ENCODE measurements at places on chromosomes 16 and 17.
A peak's percentile ranks its signal among the peaks of the same experiment; 100 is the strongest.

DNA sequence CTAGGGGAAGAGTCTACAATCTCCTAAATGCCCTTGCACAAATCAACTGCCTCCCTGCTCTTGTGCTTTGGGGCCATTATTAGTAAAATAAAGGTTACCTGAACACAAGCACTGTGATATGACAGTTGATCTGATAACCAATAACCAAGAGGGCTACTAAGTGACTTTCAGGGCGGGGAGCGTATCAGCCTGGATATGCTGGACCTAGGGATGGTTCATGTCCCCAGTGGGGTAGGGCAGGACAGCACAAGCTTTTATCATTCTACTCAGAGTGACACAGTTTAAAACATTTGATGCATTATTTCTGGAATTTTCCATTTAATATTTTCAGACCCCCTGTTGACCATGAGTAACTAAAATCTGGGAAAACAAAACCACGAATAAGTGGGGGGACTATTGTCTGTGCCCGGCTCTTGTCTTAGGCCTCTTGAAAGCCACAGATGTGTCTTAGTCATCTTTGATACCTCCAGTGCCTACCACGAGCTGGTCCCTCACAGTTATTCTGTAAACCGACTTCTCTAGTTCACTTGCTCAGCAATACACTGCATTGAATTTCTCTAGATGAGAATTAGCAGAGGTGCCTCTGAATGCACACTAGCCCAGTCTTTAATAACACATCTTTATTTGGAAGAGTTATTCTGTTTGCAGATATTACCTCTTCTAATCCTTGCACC, 94.6 kb upstream of the DHX40 start:
- no peak for DNase-seq

GRCh38 chr17:78133179-78133951, 2.8 kb downstream of the TMC8 start:
- DNase-seq, result peak; percentile 29

GRCh38 chr17:48048384-48049126, 396 bp downstream of the NFE2L1 start:
- DNase-seq, result peak; percentile 37

DNA sequence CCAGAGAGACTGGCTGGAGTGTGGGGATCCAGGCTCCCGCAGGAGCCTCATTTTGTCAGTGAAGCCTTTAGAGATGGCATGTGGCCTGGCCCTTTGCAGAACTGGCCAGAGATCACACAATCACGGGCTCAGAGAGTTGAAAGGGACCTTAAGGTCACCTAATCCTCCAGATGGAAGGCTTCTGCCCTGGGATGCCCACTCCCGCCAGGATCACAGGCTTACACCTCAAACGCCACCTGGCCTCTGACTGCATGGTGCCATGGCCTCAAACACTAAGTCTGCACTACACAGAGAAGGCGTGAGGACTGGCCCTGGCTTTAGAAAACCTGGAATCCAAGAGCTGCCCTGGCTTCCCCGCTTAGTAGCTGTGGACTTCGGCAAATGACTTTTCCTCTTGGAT, 306.8 kb upstream of the CCL2 start:
- DNase-seq, result no peak

DNA sequence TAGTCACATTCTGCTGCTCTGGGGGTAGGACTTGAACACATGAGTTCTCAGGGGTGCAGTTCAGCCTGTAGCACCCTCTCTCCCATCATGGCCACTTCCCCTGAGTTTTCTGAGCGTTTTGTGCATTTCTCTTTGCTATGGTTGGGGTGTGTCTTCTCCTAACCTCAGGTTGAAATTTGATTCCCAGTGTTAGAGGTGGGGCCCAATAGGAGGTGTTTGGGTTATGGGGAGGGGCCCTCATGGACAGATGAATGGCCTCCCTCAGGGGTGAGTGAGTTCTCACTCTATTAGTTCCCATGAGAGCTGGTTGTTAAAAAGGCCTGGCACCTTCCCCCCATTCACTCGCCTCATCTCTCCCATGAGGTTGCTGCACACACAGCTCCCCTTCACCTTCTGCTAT, 101.1 kb downstream of the FOXL1 start:
- no peak for DNase-seq

DNA sequence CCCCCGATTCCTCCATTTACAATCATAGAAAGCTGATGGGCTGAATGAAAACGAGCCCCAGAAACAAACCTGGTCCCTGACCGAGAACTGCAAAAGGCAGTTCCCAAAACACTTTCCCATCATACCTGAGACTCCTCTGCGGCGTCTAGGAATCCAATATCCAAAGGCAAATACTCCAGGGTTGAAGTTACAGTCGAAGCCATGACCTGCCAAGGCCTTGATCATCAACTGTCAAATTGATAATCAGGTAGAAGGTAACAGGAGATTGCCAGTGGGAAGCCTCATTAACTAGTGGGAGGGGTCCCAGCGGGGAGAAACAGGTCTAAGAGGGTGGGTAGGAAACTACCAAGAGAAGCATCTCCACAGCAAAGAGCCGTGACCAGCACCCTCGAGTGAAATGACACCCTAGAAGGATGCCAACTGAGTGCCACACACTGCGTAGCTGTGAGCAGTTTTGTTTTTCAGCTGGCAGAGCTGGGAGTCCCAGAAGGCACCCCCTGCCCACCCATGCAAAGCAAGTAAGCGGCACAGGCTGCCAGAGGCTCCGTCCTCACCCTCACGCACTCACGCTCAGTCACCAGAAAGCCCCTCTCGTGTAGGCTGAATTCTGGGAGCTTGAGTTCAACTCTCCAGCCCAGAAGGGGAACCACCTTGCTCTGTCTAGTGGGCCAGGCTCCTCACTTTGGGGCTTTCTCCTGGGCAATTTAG, 146.1 kb downstream of the GAS7 start:
- DNase-seq, result no peak

- DNase-seq, result no peak
These were observed 14.7 kb downstream of the ABR start for GRCh38 chr17:1164935-1165556.

DNA sequence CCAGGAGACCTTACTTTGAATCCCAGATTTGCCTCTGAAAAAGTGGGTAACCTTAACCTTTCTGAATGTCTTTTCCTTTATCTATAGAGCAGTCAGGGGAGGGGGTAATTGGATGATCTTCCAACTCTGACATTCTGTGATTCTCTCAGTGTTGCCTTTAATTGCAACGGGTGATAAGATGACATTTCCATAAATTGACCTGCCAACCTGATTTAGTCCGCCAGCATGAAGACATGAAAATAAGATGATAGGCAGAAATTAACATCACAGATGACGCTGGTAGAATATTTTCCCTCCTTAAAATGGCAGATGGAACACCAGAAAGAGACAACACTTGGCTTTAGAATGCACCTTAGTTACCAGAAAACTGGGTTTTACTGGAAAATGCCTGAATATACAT, 72.6 kb downstream of the VAT1L start:
- DNase-seq, result no peak

DNA sequence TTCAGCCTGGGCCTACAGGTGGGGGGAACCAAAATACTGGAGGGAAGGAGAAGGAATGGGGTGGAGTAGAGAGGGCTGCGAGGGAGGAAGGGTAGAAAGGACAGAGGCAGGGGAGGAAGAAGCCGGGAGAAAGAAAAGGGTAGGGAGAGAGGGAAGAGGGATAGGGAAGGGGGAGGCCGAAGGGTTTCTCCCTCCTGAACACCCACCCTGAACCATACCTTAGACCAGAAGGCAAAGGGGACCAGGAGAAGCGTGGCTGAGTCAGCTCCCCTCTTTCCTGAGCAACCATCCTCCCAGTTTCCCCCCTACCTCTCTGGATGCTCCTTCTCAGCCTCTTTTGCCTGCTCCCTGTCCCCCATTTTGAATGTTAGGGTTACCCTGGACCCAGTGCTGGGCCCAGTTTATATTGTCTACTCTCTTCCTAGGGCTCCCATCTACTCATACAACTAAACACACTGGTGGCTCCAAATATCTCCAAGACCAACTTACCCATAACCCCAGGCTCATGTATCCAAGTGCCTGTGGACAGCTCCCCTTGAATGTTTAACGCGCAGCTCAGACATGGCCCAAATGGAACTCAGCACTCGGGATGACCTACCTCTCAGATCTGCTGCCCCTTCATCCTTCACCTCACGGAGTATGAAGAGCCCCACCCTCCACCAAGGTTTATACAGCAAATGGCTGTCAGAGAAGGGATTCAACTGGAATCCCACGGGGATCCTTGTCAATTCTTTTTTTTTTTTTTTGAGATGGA, 7.8 kb downstream of the TSPOAP1 start:
- DNase-seq, result peak; percentile 3

- no peak for DNase-seq
These were observed 23.6 kb downstream of the IGSF6 start for GRCh38 chr16:21628772-21629171.

- peak; percentile 36 for DNase-seq
These were observed 120.3 kb upstream of the CHMP6 start for GRCh38 chr17:80871341-80871740.

- DNase-seq, result peak; percentile 36
These were observed 83.5 kb downstream of the ADCY9 start for GRCh38 chr16:4032768-4033167.

DNA sequence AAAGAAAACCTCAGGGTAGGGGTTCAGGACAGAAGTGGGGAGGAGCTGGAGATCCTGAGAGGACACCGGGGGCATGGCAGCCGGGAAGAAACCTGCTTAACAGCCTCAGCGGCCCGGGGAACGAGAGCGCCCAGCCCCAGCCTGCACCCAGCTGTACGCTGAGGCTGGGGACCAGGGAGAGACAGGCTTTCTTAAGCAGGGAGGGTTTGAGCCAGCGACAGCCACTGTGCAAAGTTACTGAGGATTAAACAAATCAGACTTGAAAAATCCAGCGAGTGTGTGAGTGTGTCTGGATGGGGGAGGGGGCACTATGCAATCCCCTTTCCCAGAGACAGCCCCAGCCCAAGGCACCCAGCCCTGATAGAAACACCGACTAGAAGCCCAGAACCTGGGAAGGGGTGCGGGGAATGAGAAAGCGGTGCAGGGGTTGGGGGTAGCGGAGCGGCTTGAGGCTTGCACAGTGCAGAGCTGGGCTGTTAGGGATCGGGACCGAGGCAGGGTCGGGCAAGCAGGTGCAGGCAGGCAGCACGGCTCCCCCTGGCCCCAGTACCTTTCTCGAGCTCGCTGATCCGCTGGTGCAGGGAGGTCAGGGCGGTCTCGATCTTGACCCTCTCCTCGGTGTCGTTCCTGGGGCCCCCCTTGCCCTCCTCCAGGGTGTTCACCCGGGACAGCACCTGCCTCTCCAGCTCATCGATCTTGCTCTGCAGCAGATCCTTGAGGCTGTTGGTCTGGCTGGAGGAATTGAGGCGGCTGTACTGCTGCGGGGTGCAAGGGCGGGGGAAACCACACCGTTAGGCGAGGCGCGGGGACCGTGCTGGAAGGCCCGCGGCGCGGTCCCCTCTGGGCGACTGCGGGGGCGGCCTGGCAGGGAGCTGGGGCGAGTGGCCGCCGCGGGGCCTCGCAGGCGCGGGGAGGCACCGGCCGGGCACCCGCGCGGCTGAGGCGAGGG, 1.2 kb downstream of the NPTX1 start:
- peak; percentile 20 for DNase-seq

GRCh38 chr17:14061666-14062560, 7.4 kb upstream of the COX10 start:
- no peak for DNase-seq

DNA sequence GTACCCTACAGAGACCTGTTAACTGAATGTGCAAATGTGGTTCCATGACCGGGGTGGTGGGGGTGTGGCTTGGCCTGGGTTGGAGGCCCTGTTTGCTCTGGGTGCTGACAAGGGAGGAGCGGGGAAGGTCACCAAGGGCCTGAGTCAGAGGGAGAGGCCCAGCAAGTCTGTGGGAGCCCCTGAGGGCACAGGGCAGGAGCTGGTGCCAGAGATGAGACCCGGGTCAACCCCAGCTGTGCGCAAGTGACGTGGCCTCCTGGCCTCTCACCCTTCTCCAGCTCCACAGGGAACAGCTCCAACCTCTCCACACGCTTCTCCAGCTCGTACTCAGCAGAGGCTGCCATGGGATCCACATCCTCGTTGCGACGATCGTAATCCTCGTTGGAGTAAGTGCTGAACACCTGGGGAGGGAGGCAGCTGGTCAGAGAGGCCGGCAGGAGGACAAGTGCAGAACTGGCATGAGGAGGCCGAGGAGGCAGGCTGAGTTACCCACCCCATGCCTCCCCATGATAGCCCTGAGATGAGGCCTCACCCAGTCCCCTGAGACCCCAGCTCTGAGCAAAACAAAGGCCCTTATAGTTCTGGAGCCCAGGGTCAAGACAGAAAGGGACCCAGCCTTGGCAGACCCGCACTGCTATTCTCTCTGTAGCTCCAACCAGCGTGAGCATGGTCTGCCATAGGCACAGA, 5.5 kb downstream of the PPP1R9B start:
- DNase-seq, result peak; percentile 41

DNA sequence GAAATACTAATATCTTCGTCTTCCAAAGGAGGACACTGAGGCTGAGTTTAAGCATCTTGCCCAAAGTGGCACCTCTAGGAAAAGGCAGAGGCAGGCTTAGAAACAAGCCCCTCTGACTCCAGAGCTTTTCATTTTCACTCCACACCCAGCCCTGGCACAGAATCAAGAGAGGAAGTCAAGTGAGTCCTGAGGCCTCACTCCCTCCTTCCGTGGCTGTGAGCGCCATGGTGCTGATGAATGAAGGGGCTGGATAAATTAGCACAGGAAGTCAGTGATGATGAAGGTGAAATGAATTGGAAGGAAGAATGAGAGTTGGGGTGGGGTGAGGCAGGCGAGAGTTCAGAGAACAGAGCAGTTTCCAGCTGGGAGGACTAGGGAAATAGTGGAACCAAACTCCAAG, 179.3 kb downstream of the TMEM132E start:
- no peak for DNase-seq

- DNase-seq, result no peak
These were observed 162.6 kb downstream of the CA10 start for GRCh38 chr17:51995797-51996403.

DNA sequence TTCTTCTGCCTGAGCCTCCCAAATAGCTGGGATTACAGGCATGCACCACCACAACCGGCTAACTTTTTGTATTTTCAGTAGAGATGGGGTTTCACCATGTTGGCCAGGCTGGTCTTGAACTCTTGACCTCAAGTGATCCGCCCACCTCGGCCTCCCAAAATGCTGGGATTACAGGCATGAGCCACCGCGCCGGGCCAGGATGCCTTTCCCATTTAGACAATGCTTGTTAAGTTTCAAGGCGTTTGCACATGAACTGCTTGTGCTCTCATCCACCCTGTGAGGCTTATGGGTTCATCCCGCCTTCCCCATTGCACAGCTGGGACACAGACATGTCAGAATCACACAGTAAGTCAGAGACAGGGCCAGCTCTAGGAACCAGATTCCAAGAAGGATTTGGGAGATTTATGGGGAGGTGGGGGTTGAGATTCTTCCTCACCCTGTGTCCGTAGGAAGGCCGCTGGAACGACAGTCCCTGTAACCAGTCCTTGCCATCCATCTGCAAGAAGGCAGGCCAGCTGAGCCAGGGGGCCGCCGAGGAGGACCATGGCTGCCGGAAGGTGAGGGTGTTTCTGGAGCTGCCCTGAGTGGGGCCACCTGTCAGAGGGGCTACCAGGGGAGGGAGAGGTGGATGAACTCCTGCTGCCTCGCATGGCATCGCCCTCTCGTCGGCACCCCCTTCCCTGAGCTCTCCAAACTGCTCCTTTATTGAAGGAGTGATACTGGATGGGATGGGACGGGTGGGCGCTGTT, 46.3 kb downstream of the MRC2 start:
- no peak for DNase-seq

GRCh38 chr16:2148714-2149629, 547 bp downstream of the RAB26 start:
- peak; percentile 36 for DNase-seq

GRCh38 chr16:842061-842476, 41.5 kb upstream of the GNG13 start:
- no peak for DNase-seq

- no peak for DNase-seq
These were observed 253.4 kb downstream of the SNX29 start for GRCh38 chr16:12229759-12230594.
